ENCODE measurements at places on chromosomes 7 and 10.

GRCh38 chr10:64486149-64486548 lies 964.9 kb downstream of the REEP3 start:
- no peak for DNase-seq

- DNase-seq, result no peak
Observed at GRCh38 chr10:8312079-8312478, 257.6 kb downstream of the GATA3 start.

- DNase-seq, result no peak
Observed at GRCh38 chr10:101273741-101274140, 44.5 kb upstream of the LBX1 start.

GRCh38 chr7:118311121-118311836 lies 86.8 kb downstream of the ANKRD7 start:
- DNase-seq, result no peak

DNA sequence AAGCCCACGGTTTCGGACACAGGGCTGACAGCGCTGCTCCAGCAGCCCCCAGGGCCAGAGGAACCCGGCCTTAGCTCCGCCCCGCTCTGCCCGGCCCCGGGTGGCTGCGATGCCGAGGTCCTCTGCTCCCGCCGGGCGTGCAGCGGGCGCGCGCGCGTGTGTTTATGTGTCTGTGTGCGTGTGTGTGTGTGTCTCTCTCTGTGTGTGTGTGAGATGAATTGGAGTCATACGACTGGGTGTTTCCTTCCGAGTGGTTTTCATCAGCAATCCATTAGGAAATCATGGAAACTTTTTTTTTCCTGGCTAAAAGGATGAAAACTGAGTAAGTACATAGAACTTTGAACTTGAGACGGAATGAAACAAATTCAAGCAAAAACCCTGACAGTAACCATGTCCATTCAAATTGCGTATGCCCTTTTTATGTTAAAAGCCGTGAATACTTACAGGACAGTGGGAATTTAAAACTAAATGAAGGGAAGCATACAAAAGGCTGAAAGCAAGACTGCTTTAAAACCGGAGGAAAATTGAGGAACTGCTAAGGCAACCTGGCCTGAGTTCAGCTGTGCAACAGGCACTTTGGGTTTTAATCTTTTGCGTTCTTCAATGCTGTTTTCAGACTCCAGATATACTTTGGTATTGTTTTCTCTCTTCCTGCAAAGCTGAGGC lies at the start of gene CPED1:
Gene CPED1, plus strand, starts transcription at position 121 of the 666 bp plus-strand sequence. CDS start 911 bp downstream, outside the sequence.
- DNase-seq, result peak; percentile 56

DNA sequence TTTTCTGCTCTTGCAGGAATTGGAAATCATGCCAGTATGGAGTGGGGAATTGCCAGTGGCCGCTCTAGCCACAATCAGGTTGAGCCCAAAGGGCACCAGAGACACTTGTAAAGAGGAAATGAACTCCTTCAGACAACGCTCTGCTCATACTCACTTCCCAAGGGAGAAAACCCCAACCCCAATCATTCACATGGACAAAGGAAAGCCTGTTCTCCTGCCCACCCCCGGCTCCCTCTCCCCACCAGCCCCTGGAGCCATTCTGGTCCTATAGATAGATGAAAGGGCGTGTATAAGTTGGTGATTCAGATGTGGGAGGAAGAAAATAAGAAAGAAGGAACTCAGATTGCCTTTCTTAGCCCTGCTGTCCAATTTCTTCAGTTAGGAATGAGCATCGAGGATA lies 57.4 kb downstream of the GFRA1 start:
- peak; percentile 34 for DNase-seq

- no peak for DNase-seq
Observed at GRCh38 chr10:66852811-66853210, 73.0 kb upstream of the LRRTM3 start.

- no peak for DNase-seq
Observed at GRCh38 chr10:70347321-70347720, 35.1 kb downstream of the LRRC20 start.

- DNase-seq, result no peak
Observed at GRCh38 chr7:112070674-112071256, 135.4 kb downstream of the DOCK4 start.

GRCh38 chr7:84136336-84136735 lies 58.3 kb downstream of the SEMA3A start:
- DNase-seq, result no peak

- DNase-seq, result no peak
Observed at GRCh38 chr10:43204042-43204942, 62.6 kb downstream of the RASGEF1A start.

GRCh38 chr10:104774234-104774633 lies 133.1 kb downstream of the SORCS3 start:
- no peak for DNase-seq

GRCh38 chr10:7609556-7609955 lies 57.2 kb downstream of the ITIH5 start:
- no peak for DNase-seq

- no peak for DNase-seq
Observed at GRCh38 chr7:106346678-106347217, 62.0 kb upstream of the NAMPT start.

DNA sequence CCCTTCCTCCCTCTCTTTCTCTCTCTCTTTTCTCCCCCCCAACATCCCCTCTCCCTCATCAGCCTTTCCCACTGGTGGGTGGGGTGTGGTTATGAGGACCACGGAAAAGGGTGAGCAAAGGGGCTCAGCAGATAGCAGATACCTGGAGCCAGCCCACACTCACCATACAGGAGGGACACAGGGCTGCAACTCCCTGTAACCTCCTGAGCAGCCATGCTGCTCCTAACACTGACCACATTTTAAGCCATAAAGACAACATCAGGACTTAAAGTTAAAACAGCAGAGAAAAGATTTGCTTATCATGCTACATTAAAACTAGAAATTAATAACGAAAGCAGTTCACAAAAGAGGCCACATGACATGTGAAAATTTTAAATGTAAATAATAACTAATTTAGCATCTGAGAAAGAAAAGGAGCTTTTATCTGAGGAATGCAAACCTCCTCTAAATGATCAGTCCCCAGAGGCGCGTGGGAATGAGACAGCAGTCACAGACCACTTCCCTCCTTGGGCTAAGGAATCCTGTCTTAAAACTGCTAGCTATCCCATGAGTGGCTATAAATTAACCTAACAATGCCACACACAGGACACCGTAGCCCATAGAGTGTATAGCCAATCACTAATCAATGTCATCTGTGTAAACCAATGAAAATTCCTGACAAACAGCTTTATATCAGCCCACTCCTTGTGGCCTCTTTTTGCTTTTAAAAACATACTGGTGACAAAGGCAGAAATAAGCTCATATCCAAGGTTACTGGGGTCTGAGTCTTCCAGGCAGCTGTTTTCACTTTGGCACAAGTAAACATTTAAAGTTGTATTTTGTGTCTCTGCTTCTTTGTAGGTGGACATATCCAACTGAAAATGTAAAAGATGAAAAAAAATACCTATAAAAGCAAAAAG lies 33.3 kb downstream of the PKD1L1 start:
- no peak for DNase-seq

DNA sequence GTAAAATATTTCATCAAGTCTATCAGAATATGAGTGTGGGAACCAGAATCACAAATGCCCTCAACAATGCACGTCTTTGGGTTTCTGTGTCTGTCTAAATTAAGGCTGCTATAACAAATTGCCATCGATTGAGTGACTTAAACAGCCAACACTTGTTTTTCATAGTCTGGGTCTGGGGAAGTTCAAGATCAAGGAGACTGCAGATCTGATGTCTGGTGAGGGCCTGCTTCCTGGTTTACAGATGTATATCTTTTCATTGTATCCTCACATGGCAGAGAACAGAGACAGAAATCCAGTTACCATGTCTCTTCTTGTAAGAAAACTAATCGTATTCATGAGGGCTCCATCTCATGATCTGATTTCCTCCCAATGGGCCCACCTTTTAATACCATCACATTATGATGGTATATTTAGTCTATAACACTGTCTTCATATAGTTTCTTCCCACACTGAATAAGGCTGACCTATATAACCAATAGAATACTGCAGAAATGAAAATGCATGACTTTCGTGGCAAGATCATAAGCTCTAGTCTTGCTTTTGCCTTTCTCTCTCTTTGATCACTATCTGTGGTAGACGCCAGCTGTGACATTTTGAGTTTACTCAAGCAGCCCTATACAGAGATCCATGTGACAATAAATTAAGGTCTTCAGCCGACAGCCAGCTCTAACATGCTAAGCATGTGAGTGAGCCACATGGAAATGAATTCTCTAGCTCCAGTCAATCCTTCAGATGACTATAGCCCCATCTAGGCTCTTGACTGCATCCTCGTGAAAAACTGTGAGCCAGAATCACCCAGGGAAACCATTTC lies 51.9 kb downstream of the THSD7A start:
- DNase-seq, result no peak

DNA sequence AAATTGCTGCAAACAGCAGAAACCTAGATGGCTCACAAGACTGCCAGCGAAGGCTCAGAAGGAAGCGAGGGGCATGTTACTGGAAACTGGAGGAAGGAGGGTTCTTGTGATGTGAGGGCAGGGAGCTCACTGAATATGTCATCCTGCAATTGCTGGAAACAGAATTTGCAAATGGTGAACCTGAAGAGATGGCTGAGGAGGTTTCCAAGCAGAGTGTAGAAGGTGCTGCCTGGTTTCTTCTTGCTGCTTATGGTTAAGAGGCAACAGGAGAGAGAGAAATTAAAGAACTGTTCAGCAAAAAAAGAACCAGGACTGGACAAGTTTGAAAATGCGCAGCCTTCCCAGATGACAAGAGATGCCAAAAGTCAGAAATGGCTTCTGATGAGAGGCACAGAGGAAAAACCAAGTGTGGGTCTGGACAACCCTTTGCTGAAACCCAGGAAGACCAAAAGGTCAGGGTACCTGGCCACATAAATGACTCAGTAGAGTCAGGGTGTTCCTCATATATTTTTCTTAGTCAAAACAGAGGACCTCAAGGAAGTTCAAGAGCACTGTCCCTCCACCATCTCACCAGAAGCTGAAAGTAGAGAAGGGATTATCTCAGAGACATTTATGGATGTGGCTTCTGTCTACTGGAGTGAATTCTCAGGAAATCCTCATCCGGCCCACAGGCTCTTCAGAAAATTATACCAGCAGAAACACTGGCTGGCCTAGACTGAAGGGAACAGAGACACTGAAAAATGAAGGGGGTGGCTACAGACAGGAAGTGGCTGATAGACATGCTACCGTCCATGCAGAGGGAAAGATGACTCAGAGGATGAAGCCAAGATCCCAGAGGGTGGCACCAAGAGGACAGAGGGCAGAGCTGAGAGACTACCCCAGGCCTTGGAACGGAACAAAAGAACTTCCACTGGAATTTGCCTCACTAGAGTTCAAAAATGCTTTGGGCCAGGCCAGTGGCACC lies 10.1 kb downstream of the PAPOLB start:
- DNase-seq, result no peak

DNA sequence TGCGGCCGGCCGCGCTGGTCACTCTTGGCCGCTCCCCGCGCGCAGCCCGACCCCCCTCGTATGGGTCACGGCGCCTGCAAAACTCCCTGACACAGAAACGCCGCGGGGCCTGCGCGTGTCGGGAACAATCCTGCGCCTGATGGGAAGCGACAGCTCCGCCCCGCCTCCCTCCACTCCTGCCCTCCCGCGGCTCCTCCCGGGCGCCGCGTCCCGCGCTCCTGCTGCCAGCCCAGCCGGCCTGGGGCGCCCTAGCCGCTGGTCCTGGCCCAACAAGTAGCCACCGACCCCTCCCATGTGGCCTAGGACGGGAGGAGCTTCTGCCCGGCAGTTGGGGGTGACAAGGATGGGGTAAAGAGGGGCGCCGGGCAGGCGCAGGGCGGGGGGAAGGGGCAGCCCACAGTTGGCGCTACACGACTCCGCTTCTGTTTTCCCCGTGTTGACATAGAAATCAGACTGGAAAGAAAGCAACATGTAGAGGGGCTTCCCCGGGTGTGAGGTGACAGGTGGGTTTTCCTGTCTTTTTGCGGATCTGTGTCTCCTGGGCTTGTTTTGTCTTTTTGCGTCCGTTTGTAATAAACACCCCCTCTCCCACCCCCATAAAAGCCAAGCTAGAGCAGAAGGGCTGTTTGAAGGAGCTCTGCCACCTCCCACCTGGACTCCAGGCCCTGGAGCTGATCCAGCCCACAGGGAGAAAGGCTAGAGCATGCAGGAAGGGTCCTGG lies 35.1 kb upstream of the PAX2 start:
- peak; percentile 55 for DNase-seq

DNA sequence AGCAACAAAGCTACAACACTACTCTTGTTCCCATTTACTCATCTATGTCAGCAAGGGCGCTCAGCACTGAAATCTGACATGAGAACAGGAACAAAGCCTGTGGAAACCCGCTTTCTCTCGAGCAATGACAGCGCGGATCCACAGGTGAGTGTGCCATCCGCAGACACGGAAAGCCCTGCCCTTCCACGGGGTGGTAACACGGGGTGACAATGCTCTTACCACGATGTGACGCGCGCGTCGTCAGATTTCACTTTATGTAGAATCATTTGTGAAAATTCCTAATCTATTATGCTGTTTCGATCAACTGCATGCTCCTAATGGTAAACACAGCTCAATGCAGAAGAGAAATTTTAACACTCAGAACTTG lies 34.4 kb downstream of the ZFAND2A start:
- no peak for DNase-seq

DNA sequence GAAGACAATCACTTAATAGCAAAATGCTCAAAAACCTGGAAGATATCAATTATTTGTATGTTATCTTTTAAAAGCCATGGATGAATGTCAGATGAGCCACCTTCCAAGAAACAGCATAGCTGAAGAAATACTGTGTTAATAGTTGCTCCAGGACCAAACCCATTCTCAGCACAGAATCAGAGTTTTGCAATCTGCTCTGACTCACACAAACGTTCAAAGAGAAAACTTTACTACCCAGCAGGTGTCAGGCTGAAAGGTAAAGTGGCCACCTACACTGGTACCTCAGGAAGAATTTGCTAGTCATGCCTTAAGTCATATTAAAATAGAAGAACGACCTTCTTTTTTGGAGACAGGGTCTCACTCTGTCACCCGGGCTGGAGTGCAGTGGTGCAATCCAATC lies 526.5 kb downstream of the PARD3 start:
- no peak for DNase-seq

GRCh38 chr10:129028451-129028850 lies 438.6 kb upstream of the MGMT start:
- DNase-seq, result no peak

GRCh38 chr10:71703577-71703976 lies 16.0 kb downstream of the C10orf105 start:
- no peak for DNase-seq

Measured in neural crest cell (in vitro differentiated cells).